ENCODE measurements at places on chromosomes 7 and 10.

GRCh38 chr10:112763916-112764520, 186.0 kb upstream of the TCF7L2 start:
- peak; percentile 63 for DNase-seq

DNA sequence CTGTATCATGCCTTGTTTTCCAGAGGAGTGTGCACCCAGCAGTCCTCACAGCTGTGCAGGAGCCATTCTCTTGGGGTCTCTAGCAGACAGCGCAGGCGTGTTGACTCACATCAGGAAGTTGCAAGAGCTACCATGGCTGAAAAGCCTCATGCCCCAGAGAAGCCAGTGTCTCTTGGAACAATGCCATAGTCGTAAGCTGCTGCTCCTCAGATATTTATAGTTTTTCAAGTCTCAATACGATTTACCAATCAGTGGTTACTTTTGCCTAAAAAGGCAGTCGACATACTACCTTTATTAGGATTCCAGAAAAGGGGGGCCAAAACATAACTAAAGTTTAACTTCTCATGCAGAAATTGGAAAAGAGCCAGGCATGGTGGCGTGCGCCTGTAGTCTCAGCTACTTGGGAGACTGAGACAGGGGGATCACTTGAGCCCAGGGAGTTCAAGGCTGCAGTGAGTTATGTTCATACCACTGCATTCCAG, 407.7 kb downstream of the PARD3 start:
- DNase-seq = no peak

- DNase-seq = no peak
Observed at GRCh38 chr7:155769701-155770100, 42.6 kb downstream of the SHH start.

GRCh38 chr10:31118556-31118955, 86.9 kb upstream of the ZNF438 start:
- no peak for DNase-seq

- no peak for DNase-seq
Observed at GRCh38 chr10:113273181-113274163, 279.4 kb upstream of the HABP2 start.

- no peak for DNase-seq
Observed at GRCh38 chr10:105807935-105808587, 1167.0 kb downstream of the SORCS3 start.

All from MG63 (cell line).